Stimulated activated CD4-positive, alpha-beta T cell treated with anti-CD3 and anti-CD28 coated beads, Interleukin-12 subunit alpha, Interleukin-12 subunit beta, amount 100 ng/mL, for 4 hours (primary cell): ENCODE measurements at places on chromosomes 12 and 14.
A peak's percentile ranks its signal among the peaks of the same experiment; 100 is the strongest.

DNA sequence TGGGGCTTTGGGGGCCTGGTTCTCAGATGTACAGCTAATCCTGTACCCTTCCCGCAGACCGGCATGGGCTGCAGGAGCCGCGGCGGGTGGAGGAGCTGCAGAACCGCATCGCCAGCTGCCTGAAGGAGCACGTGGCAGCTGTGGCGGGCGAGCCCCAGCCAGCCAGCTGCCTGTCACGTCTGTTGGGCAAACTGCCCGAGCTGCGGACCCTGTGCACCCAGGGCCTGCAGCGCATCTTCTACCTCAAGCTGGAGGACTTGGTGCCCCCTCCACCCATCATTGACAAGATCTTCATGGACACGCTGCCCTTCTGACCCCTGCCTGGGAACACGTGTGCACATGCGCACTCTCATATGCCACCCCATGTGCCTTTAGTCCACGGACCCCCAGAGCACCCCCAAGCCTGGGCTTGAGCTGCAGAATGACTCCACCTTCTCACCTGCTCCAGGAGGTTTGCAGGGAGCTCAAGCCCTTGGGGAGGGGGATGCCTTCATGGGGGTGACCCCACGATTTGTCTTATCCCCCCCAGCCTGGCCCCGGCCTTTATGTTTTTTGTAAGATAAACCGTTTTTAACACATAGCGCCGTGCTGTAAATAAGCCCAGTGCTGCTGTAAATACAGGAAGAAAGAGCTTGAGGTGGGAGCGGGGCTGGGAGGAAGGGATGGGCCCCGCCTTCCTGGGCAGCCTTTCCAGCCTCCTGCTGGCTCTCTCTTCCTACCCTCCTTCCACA, 7.6 kb downstream of the NR4A1 start:
- no peak for DNase-seq

DNA sequence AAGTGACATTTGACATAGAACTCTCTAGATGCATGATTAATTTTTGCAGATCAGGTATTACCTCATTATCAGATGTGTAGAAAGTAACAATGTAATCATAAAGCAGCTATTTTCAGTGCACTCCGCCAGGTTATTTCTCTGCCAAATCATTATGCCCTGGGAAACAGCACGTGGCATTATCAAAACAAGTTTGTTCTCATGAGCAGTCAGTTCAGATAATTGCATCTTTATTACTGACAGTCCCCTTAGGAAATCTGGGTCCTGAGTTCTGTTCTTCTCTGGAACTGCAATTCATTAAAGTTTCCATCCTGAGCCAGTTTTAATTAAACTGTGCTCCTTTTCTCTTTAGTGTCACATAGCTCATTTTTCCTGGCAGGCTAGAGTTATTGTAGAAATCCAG, 94.7 kb upstream of the KRR1 start:
- DNase-seq, result no peak

DNA sequence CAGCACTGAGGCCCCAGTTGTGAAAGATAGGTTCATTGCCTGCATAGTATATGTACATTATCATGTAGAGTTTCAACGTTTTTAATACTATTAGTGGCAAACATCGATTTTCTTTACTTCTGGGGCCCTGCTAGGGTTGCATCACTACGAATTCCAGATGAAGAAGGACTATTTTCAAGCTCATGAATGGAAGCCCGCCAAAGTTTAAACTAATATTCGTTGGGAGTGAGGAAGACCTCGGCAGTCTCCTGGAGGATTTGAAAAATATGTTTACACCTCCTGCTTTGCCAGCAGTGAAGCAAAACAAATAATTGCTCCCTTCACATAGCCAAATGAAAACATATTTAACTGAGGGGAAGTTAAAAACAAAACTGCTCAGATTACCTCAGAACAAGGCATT, 672.9 kb upstream of the NOVA1 start:
- DNase-seq, result no peak

- no peak for DNase-seq
These were observed 46.8 kb downstream of the ATP2B1 start for GRCh38 chr12:89661706-89662330.

DNA sequence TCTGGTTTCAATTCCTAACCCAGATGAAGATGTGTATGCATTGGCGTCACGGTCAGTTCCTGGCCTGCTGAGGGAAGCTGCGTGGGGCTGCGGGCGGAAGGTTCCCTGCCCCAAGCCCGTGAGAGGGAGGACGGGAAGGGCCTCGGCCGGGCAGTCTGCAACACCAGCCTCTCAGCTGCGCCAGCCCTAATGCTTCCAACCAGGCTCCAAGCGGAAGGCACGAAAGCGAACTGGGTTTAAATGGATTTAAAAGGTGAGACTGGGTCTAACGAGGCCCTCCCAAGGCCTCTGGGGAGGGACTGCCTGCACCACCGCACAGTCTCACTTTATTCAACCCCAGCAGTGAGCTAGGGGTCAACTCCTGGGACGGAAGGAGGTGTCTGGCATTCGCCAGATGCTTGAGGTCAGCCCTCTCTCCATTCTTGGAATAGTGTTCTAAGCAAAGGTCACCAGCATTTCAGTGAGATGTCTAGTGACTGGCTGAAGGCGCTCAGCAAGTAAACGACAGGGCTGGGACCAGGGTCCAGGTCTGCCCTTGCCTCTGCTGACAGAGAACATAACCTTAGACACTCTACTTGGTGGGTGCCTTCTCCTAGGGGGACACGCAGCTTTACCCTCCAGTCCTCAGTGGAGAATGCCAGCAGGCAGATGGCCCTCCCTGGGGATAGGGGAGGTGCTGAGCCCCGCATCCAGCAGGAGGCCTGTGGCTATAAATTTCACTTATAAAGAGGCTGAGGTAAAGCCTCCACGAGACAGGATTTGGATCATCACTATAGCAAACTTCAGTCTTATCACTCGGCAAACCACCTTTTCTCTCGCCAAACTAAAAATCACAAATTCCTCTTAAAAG, 92.2 kb downstream of the PIWIL1 start:
- DNase-seq, result no peak

- DNase-seq, result no peak
These were observed 3.9 kb downstream of the NKX2-1 start for GRCh38 chr14:36515896-36516718.

- DNase-seq, result no peak
These were observed 38.1 kb upstream of the SLC35F4 start for GRCh38 chr14:57903954-57904353.

GRCh38 chr12:131764738-131765137, 53.8 kb downstream of the SFSWAP start:
- DNase-seq, result no peak

DNA sequence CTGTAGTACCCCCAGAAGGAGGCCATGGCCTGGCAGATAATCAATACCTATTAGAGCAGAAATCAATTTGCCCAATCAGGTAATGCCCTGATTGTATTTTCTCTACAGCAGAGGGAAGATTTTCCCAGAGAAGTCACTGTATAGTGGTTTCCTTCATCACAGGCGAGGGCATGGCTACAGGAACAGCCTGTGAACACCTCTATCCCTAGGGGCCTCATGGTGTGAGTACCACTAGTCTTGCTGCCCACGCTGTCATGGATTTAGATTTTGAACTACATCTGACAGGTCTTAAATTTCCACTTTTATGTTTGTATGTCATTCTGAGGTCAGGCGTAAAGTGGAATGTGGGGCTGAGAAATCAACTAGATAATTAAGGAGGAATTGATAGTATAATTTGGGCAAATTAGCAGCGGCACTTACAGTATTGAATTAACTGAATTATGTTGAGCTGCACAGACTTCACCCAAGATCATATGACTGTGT, 42.4 kb upstream of the STXBP6 start:
- no peak for DNase-seq

- DNase-seq, result no peak
These were observed 227.5 kb upstream of the LMO3 start for GRCh38 chr12:16833376-16834015.

DNA sequence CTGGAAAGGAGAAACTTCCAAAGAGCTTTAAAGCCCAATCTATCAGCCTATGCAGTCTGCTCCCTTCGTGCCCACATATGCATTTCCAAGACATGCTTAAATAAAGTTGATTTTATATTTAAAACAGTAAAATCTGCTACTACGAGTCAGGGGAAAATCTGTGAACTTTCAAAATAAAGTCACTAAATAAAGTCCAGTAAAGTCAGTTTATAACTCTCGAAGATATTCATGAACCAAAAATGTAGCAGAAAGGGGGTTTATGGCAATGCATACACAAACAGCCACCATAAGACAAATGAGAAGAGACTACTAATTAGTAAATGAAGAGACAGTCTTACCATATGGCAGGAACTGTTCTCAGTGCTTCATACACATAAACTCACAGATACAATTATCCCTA, 19.7 kb downstream of the AREL1 start:
- DNase-seq, result no peak

DNA sequence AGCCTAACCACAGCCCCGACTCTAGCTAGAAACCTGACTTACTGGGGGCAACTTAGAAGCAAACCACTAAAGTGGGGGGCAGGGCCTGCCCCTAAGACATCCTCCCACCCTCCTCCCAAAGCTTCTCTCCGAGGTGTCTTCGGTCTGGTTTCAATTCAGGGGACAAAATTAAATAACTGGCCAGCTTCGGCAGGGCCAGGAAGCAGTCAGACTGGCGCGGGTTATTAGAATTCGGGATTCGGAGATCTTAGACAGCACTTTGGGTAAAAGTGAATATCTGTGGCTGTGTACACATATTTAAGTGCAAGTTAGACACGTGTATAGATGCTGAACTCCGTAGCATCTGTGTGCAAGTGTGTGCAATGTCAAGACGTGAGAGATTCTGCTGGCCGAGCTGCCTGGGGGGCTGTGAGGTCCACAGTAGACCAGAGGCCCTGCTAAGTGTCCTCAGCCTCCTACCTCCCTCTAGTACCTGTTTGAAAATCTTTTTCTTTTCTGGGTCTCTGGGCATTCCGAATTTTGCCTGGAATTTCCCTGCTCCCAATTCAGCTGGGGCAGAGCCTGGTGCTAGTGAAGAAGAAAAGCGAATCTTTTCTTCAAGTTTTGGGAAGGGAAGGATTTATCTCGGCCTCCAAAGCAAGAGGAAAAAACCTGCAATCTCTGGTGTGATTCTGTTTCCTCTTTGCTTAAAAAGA, 4.0 kb upstream of the HOXC10 start:
- DNase-seq, result no peak

- DNase-seq, result no peak
These were observed 166.6 kb upstream of the HMGA2 start for GRCh38 chr12:65657635-65658034.

DNA sequence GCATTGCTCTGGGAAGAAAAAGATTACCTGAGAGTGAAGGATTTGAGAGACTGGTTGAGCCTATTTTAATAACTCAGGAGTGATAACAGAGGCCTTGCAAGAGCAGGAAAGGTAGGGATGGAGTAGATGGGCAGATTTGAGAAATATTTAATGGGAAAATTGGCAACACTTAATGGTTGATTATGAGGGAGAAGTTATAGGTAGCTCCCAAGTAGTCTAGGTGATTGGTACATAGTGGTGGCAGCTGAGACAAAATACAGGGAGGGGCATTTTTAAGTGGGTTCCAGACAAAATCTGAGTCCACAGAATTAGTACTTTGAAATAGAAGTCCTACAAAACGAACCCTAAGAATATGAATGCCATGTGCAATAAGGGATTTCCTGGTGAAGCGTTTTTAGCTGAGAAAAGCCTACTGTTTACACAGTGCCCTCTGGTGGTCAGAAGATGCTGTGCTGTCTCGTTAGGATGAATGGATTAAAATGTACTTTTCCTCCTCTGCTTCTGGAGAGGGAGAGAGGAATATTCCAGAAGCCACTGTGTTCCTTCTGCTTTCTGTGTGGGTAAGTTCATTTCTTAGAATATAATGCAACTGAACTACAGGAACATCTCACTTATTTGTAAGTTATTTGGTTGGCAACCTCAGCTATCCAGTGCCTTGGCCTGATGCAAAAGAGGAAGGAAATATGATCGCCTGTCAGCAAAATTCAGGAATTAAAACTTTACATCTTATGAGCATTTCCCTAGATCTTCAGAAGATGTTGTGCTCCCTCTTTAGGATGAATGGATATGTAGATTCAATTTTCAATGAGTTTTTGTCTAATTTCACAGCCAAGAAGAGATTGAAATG, 6.5 kb downstream of the ZBTB1 start:
- peak; percentile 51 for DNase-seq

GRCh38 chr12:94445662-94446061, 14.0 kb downstream of the CEP83 start:
- no peak for DNase-seq

GRCh38 chr14:101723061-101723595, 38.4 kb upstream of the PPP2R5C start:
- DNase-seq, result no peak

- no peak for DNase-seq
These were observed 9.1 kb downstream of the FAM181A start for GRCh38 chr14:93936245-93936644.

- DNase-seq, result no peak
These were observed 26.8 kb upstream of the ADAMTS20 start for GRCh38 chr12:43578782-43579181.

DNA sequence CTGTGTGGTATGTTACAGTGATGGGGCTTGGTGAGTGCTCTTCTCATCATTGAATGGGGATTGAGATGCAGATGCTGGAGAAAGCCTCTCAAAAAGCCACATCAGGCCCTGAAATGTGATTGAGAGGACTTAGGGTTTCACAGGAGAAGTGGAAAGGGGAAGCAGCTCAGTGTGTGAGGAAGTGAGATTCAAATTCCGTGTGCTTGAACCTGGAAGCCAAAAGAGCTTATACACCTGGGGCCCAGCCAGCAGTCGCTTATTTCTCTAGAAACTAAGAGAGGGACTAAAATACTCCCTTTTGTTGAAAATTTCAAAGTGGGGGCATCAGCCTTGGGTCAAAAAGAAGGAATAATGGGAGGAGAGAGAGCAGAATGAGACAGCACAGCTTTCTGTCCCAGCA, 39.1 kb upstream of the GZMB start:
- no peak for DNase-seq

GRCh38 chr12:52156311-52156710, 35.5 kb downstream of the KRT80 start:
- DNase-seq, result no peak

DNA sequence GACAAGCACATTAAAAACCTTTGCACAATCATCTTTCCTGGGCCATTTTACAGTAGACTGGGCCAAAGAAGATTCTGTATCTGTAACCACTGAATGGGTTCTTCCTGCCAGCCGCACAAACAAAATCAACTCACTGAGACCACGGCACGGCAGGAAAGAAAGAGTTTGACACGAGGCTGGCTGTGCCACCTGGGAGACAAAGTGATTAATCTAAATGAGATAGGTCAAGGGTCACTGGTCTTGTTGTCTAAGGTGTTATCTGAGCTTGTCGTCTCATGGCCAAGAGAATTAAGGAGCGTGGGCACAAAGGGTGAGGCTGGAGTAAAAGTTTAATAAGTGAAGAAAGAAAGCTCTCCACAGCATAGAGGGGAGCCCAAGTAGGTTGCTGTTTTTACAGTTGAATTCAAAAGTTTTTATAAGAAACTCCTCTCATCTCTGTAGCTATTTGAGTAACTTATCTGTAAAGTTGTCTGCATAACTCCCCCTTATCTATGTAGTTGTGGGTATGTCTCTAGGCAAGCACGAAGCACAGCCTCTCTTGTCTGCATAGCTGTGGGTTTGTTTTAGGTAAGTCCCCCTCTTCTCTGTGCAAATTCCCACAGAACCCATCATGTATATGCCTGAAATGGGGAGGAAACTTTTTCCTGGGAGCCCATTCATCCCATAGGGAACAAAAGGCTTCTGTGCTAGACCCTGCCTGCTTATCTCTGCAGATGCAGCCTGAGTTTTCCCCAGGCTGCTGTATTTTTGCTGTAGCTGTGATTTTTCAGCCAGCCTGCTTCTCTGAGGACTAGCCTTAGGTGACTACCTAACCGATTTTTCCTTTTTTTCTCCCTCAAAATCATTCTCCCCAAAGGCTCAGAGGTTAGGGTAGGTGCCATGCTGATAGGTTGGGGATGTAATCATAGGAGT, 1314.6 kb upstream of the TMEM132C start:
- DNase-seq, result no peak

GRCh38 chr12:75876832-75877762, 154.5 kb downstream of the PHLDA1 start:
- no peak for DNase-seq
